ENCODE measurements at places on chromosomes 16 and 17.

DNA sequence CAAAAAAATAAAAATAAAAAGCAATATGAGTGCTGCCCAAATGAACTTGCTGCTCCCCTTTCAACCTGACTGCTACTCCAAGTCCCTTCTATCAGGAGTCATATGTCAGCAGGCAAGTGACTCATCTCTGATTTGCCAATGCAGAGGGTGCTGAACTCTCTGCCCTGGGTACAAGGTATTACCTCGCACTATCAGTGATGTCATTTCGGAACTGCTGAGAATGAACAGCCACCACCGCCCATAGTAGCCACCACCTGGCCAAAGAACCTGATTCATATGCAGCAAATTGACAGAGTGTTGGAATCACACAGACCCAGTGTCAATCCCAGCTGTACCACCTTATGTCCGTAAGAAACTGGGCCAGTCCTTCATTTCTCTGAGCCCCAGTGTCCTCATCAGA lies 31.2 kb downstream of the LYRM9 start:
- peak; percentile 67 for DNase-seq

DNA sequence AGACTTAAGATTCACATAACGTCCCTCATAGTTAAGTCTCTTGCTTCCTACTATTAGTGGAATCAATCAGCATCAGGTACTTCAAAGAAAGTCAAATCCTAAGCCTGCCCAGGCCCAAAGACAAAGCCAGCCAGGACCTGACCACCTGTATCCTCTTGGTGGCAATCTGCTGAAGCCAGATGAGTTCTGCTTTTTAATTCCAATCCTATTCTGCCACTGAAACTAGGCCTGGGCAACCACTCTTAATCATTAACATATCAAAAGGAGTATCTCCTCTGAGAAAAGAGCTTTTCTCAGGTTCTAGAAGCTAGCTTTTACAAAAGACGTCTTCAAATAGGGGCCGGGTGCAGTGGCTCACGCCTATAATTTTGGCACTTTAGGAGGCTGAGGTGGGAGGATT lies 15.1 kb upstream of the GLG1 start:
- DNase-seq = no peak

DNA sequence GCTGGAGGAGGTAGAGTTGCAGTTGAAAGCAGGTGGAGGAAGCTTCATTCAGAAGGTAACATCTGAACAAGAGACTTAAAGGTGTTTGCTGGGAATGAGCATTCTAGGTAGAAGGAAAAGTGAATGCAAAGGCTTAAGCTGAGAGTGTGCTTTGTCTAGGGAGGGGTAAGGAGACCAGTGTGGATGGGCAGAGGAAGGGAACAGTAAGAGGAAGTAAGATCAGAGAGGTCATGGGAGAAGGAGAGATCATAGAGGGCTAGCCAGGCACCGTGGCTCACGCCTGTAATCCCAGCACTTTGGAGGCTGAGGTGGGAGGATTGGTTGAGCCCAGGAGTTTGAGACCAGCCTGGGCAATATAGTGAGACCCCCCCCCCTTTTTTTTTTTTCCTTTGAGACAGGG lies 3.3 kb downstream of the STX4 start:
- no peak for DNase-seq

- DNase-seq = no peak
Measured at GRCh38 chr17:603406-604114, 111.1 kb downstream of the VPS53 start.

GRCh38 chr17:31294820-31295488 lies 2.1 kb downstream of the OMG start:
- no peak for DNase-seq

DNA sequence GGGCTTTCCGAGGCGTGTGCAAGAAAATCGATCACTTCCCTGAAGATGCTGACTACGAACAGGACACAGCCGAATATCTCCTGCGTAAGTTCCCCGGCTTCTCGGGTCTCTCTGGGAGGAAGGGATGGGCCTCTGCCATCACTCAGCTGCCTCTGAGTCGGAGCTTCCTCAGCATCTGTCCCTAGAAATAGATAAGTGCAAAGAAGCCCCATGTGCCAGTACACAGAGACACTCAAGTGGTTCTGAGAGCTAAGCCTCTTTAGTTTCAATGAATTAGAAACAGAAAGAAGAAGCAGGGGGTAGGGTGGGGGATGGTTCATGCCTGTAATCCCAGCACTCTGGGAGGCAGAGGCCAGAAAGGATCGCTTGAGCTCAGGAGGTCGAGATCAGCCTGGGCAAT lies 90.6 kb downstream of the CACNG3 start:
- no peak for DNase-seq

- DNase-seq = no peak
Measured at GRCh38 chr17:49748791-49749190, 15.1 kb downstream of the FAM117A start.

DNA sequence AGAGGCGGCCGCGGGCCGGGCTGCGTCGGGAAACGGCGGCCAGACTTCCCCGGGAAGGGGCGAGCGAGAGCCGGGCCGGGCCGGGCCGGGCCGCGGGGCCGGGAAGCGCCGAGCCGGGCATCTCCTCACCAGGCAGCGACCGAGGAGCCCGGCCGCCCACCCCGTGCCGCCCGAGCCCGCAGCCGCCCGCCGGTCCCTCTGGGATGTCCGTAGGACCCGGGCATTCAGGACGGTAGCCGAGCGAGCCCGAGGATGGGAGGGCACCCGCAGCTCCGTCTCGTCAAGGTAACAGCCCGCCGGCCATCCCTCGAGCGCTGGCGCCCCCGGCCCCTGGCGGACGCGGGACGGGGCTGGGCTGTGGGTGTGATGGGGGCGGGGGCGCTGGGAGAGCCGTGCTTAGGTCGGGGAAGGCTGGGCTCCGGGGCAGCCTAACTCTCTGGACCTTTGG lies at the start of gene CRHR1:
TSS of gene CRHR1 (plus strand) at position 28 of the 448 bp plus-strand sequence. CDS start at position 253, 225 bp downstream.
- no peak for DNase-seq

GRCh38 chr17:11643851-11644250 lies 45.6 kb downstream of the DNAH9 start:
- no peak for DNase-seq

- no peak for DNase-seq
Measured at GRCh38 chr17:77455111-77455890, 314.5 kb downstream of the SEC14L1 start.

- DNase-seq = no peak
Measured at GRCh38 chr17:9854255-9854654, 28.5 kb downstream of the GLP2R start.

GRCh38 chr17:82565551-82565950 lies 46.0 kb downstream of the FOXK2 start:
- no peak for DNase-seq

DNA sequence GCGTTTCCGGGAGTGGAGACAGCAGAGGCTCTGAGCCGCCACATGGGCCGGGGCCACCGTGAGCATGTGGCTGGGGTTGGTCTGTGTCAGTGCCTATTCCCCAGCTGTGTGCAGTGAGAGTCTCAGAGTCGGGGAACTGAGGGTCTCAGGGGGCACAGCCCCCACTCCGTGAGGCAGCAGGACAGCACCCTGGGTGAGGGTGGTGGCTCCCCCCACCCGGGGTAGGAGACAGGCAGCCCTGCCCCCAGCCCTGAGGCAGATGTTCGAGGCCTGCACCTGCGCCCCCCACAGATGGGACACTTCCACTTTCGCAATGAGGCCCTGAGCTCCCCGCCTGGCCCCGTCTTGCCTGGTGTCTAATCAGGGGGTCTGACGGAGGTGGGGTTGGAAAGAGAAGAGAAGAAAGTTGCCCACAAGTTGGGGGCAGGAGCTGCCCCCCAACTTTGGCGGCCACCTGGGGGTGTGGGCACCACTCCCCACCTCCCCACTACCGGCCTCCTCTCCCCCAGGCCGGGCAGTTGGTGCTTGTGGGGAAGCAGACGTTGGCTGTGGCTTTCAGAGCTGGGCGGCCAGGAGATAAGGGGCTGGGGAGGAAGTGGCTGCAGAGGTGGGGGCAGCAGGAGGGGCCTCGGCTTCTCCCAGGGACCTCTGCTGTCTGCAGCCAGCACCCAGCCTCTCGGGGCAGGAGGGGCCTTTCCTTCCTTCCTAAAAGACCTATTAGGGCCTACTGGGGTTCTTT lies 1.8 kb upstream of the CBFA2T3 start:
- DNase-seq = no peak

DNA sequence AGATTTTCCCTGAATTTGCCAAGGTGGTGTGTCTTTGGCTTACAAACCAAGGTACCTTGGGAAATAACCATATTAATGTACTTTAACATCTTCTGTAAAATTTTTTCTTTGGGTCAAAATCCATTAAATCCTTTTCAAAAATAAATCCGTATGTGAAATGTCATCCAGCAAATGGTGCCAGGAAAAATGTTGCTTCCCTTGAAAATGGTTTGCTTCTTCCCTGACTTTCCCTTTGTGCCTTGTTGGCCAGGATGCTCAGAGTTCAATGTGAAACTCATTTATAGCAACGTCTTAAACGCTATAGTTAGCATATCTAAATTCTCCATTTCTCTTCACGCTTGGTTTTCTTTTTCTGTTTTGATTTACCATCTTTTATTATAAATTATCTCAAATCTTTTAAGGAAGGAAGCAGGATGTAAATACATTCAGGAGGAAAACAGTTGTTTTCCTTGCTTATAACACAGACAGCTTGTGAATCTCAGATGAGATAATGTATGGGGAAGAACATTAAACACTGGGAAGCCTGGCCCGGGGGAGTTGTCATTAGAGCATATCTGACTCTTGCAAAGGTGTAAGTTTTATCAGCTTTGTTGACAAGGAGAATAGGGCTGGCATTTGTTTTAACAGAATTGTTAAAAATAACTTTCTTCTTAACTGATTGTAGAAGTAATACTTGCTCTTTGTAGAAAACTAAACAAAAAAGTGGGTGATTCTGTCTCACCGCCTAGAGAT lies 42.1 kb downstream of the GPRC5B start:
- DNase-seq = no peak

DNA sequence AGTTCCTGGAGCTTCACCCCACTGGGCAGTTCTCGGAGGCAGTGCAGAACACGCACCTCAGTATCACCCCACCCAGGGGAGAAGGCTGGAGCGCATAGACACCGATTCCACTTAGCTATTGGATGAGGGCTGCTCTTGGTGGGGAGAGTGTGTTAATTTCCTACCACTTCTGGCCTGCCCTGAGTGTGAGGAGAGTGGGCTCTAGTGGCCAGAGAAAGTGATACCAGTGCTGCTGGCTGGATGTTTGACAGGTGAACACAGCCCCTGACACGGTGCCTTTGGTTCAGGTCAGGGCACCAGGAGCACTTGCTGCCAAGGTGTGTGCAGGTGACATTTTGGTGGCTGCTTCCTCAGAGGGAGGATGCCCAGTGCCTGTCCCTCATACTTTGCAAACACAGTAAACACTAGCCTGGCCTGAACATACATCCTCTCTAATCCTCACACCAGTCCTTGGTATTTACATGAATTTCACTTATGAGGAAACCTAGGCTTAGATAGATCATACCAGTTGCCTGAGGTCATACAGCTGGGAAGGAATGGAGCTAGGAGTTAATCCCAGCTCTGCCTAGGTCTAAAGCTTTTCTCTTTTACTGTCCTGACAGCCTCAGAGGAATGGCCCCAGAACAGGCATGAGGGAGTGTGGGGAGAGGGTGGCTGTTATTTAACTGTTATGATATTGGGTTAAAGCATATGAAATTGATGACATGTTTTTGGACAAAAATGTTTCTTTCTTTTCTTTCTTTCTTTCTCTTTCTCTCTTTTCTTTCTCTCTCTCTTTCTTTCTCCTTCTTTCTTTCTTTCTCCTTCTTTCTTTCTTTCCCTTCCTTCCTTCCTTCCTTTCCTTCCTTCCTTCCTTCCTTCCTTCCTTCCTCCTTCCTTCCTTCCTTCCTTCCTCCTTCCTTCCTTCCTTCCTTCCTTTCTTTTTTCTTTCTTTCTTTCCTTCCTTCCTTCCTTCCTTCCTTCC lies 21.0 kb upstream of the ITGAX start:
- peak; percentile 60 for DNase-seq

GRCh38 chr16:24721830-24722238 lies 7.6 kb upstream of the TNRC6A start:
- DNase-seq = no peak

DNA sequence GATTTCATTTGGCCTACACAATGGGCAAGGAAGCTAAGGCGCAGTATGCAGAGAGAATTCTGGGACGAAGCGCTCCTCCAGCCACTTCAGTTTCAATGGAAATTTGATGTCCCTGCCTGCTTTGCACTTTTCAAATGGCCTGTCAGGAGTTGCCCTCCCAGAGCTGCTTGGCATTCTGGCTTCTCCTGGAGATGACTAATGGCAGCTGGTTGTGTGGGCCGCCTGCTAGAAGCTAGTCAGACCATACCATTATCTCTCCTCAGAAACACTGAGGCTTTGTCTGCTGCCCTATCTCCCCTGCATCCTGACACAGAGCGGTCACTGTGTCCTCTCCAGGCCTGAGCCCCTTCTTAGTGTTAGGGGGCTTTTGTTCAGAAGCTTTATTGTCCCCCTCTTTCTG lies 180.1 kb downstream of the SPECC1 start:
- no peak for DNase-seq

DNA sequence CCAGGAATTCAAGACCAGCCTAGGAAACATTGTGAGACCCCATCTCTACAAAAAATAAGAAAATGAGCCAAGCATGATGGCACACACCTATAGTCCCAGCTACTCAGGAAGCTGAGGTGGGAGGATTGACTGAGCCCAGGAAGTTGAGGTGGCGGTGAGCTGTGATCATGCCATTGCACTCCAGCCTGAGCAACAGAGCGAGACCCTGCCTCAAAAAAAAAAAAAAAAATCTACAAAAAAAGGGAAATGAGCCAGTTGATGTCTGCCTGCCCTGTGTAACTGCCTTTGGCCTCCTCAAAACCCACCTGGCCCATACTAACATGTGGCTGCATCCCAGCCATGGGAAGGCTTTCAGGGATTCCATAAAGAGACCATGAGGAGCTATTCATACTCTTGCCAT lies 4.5 kb downstream of the RANBP10 start:
- no peak for DNase-seq

GRCh38 chr16:50553731-50554360 lies 5.7 kb downstream of the NKD1 start:
- no peak for DNase-seq

GRCh38 chr17:41393294-41393693 lies 4.1 kb downstream of the KRT31 start:
- DNase-seq = no peak

- DNase-seq = no peak
Measured at GRCh38 chr17:38728290-38728831, 1.8 kb upstream of the CISD3 start.

GRCh38 chr17:58996968-58997367 lies 109.7 kb downstream of the TRIM37 start:
- DNase-seq = no peak

GRCh38 chr16:14476183-14476582 lies 153.9 kb downstream of the PARN start:
- no peak for DNase-seq

- DNase-seq = no peak
Measured at GRCh38 chr17:78665952-78666920, 89.0 kb upstream of the DNAH17 start.

GRCh38 chr16:89090182-89090630 lies 3.4 kb upstream of the ACSF3 start:
- DNase-seq = no peak

- peak; percentile 84 for DNase-seq
Measured at GRCh38 chr17:44587339-44587738, 30.1 kb downstream of the FZD2 start.

- DNase-seq = no peak
Measured at GRCh38 chr16:82761236-82761635, 134.5 kb downstream of the CDH13 start.
